ENCODE measurements at places on chromosomes 6 and 20.

DNA sequence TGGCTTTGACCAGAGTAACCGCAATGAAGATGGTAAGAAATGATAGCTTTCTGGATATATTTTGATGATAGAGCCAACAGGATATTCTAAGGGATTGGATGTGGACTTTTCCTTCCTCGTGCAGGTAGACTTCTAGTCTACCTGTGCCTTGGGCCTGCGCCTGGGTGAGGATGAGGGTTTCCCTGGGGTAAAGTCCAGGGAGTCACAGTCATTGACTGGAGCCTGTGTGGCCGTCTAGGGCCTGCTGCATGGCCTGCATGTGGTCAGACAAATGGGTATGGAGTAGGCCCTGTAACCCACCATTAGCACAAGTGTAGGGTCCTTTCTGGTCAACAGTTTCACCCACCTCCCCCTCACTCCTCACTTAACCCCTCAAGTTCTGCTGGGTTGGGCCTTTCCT is 12.7 kb upstream of the CHMP4B start:
- no peak for DNase-seq

DNA sequence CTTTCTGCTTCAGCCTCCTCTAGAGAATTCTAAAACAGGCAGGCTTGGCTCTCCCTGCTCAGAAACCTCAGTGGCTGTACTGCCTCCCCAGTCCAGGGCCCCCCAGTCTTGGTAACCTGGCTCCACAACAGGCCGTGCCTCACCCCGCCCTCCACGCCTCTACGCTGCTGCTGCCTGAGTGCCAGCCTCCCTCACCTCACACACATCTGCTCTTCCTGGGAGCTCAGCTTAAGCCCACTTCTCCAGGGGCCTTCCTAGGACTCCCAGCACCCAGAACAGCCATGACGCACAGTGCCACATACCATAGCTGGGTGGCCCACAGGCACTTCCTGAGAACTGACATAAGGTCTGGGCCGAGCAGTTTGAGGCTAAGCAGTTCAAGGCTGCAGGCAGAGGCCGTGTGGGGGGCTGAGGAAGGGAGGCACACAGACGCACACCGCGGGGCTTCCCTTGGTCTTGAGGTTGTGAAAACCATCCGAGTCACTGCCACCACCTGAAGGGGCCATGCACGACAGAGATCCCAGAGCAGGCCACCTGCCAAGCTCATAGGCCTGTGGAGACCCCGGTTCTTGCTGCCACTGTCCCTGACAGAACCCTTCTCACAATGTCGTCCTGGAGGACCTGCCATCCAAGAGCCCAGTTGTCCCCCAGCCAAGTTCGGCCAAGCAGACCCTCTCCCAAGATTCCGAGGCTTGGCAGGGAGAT is 42.6 kb downstream of the DSTN start:
- peak; percentile 69 for DNase-seq

DNA sequence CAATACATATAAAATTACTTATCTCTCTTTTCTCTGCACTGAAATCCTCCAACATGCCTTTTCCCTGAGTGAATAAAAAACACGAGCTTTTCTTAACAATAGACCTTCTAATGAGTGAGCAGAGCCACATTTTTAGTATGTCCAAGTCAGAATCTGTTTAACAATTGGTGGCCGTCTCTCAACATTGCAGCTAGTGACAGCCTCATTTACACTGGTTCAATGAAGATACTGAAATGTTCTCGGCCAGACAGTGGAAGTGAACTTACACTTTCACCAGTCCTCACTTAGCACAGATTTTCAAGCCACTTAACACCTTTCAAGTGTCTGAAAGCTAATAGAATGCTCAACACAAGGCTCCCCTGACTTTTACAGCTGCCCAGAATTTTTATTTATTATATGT is 767.1 kb downstream of the KIF16B start:
- no peak for DNase-seq

- DNase-seq: no peak
Observed at GRCh38 chr6:71531841-71532240, 243.2 kb downstream of the OGFRL1 start.

GRCh38 chr20:55685425-55685824 is 319.9 kb downstream of the CBLN4 start:
- DNase-seq: no peak

- no peak for DNase-seq
Observed at GRCh38 chr6:24504649-24505586, 10.1 kb downstream of the ALDH5A1 start.

DNA sequence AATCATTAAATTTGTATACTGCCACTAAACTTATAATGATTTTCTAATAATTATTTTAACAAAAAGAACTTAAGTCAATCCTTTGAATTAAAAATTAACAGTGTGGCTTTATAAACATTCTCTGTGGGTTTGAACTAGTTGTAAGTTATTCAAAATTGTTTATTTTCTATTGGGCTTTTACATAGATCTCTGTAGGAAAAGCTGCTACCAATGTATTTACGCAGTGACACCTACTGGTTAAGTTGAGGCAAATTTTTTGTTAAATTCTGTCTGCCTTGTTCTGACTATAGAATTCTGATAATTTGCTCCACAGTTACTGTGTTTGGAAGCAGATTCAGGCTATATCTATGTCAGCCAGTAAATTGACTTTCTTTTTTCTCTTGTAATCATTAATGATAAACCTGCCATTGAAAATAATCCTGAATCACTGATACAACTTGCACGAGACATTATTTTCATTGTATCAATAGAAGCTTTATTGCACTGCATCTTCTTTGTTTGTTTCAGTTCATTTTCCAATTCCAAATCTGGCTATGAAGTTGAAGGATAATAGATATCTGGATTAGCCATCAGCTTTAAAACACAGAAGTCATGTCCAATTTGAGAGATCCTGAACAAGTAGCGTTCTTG is 66.0 kb upstream of the UTRN start:
- no peak for DNase-seq

GRCh38 chr20:42051921-42052320 is 433.7 kb upstream of the CHD6 start:
- DNase-seq: no peak

DNA sequence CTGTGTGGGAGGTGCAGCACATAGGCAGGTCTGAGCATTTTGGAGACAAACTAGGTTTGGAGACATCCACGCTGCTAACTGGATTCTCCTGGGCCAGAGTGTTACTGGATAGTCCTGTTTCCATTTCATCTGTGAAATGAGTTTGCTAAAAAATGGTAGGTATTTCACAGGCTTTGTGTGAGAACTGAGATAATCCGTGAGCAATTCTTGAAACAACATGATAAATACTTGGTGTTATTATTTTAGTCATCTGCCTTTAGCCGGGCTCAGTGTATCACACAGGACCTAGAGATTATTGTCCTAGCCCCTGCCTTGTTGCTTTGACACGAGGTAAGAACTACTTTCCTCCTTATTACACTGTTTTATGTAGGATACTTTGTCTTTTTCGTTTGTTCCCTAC is 63.0 kb downstream of the PRR18 start:
- DNase-seq: no peak

DNA sequence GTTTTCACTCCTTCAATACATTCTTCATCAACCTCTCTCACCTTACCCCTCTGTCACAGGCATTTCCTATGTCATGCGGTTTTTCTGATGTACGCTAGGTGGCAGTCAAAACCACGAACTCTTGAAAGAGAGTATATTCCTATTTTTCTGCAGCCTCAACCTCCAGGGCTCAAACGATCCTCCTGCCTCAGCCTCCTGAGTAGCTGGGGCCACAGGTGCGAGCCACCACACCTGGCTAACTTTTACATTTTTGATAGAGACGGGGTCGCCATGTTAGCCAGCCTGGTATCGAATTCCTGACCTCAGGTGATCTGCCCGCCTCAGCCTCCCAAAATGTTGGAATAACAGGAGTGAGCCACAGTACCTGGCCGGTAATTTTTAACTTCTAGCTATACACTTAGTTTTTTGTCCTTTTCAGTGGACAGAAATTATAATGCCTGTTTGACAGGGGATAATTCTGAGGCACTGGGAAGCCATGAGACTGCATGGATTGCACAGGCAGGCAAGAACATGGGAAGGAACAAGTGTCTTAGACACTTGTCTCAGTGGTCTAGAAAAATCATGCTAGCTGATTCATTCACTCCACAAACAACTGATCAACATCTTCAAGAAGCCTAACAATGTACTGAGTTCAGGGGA is 22.5 kb upstream of the HFE start:
- peak; percentile 44 for DNase-seq

- DNase-seq: no peak
Observed at GRCh38 chr6:87869064-87869905, 167.3 kb upstream of the AKIRIN2 start.

GRCh38 chr6:68638230-68638900 is 3.3 kb downstream of the ADGRB3 start:
- no peak for DNase-seq

DNA sequence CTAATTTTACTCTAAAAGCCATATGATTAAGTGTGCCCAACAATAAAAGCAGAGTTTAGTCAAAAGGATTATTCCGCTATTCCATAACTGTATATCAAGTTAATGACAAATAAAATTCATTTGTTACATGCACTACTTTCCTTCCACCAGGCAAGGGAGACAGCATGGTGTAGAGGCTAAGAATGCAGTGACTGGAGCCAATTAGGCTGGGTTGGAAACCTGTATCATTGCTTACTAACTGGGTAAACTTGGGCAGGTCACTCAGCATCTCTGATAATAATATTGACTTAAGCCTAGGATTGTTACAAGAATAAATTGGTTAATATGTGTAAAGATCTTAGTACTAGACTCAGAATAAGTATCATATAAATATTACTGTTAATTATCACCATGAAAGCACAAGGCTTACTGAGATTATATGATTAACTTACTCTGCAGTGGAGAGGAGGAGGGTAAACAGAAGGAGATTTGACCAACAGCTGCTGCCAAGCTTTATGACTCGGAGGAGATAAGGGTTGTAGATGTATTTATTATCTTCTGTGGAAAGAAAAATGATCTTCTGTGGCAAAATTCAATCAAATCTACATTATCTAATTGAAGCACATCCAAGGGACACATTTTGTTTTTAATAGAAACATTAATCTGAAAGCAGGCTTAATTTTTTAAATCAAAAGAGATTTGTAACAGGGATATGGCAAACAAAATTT is 1459.9 kb downstream of the GRIK2 start:
- DNase-seq: no peak

DNA sequence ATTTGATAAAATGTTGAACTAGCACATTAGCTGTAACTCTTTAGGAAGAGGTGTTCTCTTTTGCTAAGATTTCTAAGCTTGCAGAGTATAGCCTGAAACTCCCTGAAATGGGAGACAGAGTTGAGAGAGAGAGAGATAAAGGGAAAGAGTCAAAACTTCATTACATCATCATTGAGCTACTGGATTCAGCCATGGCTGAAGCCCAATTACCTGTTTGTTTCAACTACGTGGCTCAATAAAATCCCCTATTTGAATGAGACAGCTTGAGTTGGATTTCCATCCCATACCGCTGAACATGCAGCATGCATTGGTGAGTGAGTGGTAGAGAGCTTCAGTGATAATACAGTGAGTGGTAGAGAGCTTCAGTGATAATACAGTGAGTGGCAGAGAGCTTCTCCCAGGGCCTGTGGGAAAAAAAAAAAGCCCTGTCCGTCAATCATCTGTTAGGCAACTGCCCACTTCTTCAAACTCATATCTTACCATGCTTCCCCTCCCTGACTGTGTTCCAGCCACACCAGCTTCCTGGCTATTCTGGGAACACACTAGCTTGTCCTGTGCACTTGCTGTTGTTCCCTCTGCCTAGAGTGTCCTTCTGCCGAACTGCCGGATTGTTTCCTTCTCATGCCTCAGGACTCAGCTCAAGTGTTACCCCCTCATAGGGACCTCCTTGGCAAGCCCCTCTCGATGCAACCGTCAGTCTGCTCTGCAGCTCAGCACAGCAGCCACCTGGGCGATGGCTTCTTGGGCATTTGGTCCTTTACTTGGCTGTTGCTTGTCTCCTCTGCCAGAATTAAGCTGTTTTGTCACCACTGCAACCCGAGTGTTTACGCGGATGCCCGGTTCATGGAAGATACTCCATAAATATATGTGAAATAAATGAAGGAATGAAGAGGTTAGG is 91.3 kb upstream of the EYA2 start:
- no peak for DNase-seq

GRCh38 chr20:49165611-49166010 is 22.5 kb downstream of the STAU1 start:
- no peak for DNase-seq

GRCh38 chr6:37551446-37551845 is 51.8 kb upstream of the CCDC167 start:
- DNase-seq: no peak

DNA sequence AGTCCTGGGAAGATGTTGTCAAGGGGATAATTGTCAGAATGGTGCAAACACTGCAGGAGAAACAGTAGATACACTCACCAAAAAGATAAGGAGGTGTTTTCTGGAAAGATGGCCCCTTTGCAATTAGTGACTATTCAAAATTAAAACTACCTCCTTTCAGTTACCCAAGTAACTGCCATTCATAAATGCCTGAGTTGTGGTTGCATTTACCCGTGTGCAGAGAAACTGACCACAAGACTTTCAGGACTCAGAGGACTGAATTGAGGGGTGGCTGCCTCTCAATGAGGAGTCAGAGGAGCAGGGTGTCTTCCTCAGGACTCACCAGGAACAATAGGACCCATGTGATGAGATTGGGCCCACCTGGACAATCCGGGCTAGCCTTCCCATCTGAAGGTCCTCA is 39.0 kb downstream of the GCM1 start:
- no peak for DNase-seq

- DNase-seq: no peak
Observed at GRCh38 chr20:32514760-32515159, 70.4 kb downstream of the NOL4L start.

DNA sequence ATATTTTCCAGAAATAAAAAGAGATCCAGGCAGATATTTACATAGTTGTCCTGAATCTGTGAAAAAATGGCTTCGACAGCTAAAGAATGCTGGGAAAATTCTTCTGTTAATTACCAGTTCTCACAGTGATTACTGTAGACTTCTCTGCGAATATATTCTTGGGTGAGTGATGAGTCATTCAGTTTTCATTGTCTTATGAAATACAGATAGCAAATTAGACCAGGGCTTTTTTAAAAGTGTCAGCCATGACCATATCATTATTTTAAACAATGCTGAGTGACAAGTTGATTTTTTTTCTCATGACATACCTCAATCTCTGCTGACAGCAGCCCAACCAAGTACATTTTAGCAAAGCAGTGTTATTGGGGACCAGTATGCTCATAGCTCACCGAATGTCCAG is 32.8 kb downstream of the TSPYL4 start:
- DNase-seq: no peak

DNA sequence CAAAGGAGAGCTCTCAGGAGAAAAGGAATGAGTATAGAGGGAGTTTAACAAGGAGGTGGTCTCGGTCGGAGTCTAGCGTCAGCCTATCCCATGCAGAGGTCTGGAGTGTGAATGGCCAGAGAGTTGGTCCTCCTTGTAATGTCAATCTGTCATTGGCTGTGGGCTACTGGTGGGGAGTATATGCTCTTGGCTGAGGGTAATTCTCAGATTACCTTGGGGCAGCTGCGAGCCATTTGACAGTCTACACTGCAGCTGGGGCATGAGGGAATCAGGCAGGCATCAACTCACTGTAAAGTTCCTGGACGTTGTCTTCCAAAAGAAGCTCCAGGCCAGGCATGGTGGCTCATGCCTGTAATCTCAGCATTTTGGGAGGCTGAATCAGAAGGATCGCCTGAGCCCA is 48.1 kb downstream of the EBF4 start:
- no peak for DNase-seq

All from effector memory CD8-positive, alpha-beta T cell (primary cell).